ENCODE measurements at places on chromosomes 7 and 10. TPM values are rescaled to one million over a fixed set of nuclear protein-coding genes. Genes with fewer than 3 reads are reported as not detected.
A peak's percentile ranks its signal among the peaks of the same experiment; 100 is the strongest.

GRCh38 chr10:127069436-127069835, 127.0 kb downstream of the INSYN2A start:
- H3K27me3 ChIP-seq, result no peaks in the 10 kb centered on the region
- no peak overlapping the region for H3K4me3 ChIP-seq
- H3K4me1 ChIP-seq, result no peaks in the 10 kb centered on the region
- no peaks in the 10 kb centered on the region for H3K36me3 ChIP-seq

GRCh38 chr7:25863729-25864110, 288.3 kb upstream of the NFE2L3 start:
- H3K36me3 ChIP-seq, result peaks cover 3% of the 10 kb centered on the region
- H3K27me3 ChIP-seq, result peaks cover 50% of the 10 kb centered on the region
- H3K27ac ChIP-seq, result no peak overlapping the region
- DNase-seq, result no peak
- H3K4me1 ChIP-seq, result peaks cover 48% of the 10 kb centered on the region
- H3K4me3 ChIP-seq, result peak overlapping the region; percentile 8

- H3K27ac ChIP-seq, result no peak overlapping the region
- DNase-seq, result no peak
- no peaks in the 10 kb centered on the region for H3K36me3 ChIP-seq
- no peaks in the 10 kb centered on the region for H3K27me3 ChIP-seq
- H3K4me1 ChIP-seq, result no peaks in the 10 kb centered on the region
Measured at GRCh38 chr10:90732581-90732980, 125.3 kb downstream of the HTR7 start.

NPTX2 gene
- total RNA-seq, result not detected

DNA sequence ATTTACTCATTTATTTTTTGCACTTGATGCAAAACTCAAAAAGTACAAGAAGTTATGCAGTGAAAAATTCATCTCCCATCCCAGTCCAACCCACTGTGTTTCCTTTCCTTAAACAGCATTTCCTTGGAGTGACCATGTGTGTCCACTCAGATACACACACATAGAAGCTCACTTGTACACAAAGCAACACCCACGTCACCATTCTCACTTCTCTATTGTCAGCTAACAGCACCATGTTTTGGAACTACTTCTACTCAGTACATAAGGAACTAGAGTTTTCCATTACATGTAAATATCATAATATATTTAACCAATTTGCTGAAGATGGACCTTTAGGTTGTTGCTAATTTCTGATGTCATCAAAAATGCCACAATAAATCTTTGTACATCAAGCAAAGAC, 167.6 kb downstream of the GRID1 start:
- H3K4me1 ChIP-seq, result no peaks in the 10 kb centered on the region
- H3K27me3 ChIP-seq, result no peaks in the 10 kb centered on the region
- H3K4me3 ChIP-seq, result no peak overlapping the region
- H3K27ac ChIP-seq, result no peak overlapping the region

DNA sequence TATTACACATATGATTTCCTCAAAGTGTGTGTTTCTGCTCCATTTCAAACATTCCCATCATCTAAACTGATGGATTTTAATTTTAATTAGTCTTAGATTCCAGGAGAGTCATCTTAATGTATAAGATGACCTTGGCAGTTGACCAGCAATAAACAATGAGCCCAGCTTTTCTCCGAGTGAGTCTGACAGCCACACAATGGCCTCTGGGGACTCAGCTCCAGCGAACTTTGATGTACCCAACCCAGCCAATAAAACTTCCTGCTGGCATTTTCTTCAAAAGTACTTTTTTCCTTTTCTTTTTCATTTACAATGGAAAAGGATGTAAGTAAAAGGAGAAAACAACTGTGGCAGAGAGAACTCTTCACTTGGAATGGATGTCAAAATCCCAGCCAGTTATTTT, 139.1 kb upstream of the CTBP2 start:
- H3K36me3 ChIP-seq, result no peaks in the 10 kb centered on the region
- H3K27ac ChIP-seq, result no peak overlapping the region
- DNase-seq, result no peak

GRCh38 chr7:7808156-7808555, 89.7 kb upstream of the RPA3 start:
- DNase-seq, result no peak
- H3K4me3 ChIP-seq, result no peak overlapping the region
- no peaks in the 10 kb centered on the region for H3K4me1 ChIP-seq
- no peak overlapping the region for H3K27ac ChIP-seq

DNA sequence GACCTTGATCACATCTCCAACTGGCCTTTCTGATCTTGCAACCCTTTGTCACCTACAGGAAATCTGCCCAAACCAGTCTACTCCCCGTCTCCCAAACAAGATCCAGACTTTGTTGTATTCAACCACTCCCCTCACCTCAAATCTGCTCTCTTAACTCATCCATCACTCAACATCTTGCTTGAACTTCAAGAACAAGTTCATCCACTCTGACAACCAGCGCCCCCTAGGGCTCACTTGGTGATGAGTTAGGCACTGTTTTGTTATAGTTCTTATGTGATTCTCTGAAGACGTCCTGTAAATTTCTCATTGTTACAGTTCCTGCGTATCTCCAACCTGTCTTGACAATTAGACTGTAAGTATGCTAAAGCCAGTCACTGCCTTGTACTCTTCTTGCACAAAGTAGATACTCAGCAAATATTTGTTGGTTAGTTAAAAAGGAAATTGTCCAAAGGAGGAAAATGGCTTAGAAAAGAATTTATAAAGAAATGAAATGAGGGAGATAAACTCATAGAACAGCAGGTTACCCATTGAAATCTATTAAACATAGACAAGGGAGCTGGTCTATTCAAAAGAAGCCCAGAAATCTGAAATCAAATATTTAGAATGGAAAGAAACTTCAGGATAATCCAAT, 5.3 kb downstream of the FRMD4A start:
- H3K27me3 ChIP-seq, result peaks cover 45% of the 10 kb centered on the region
- peak; percentile 67 for DNase-seq
- H3K4me1 ChIP-seq, result no peaks in the 10 kb centered on the region
- H3K4me3 ChIP-seq, result no peak overlapping the region

- no peak overlapping the region for H3K27ac ChIP-seq
- no peaks in the 10 kb centered on the region for H3K4me1 ChIP-seq
- DNase-seq, result no peak
- no peaks in the 10 kb centered on the region for H3K36me3 ChIP-seq
- H3K4me3 ChIP-seq, result no peak overlapping the region
Measured at GRCh38 chr10:120634659-120635058, 177.6 kb downstream of the PLPP4 start.

TRIM50 gene
- total RNA-seq, result not detected

DNA sequence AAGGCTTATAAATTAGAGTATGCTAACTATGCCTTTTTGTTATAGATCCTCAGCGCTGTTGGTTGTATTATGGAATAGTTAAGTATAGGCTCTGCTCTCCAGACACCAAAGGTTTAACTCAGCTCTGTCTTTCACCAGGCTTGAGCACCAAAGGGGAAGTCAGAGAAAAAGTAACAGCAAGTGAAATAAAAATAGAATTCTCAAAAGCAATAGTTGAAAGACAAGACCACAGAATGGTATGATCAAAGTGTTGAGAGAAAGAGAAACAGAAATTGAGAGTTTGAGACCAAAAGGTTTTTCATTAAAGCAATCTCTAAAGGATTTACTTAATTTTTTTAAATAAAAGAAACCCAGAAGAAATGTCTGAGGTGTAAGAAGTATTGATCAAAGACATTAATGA, 529.8 kb upstream of the C7orf33 start:
- no peak overlapping the region for H3K4me3 ChIP-seq
- no peak for DNase-seq
- H3K27ac ChIP-seq, result no peak overlapping the region
- H3K27me3 ChIP-seq, result no peaks in the 10 kb centered on the region
- H3K36me3 ChIP-seq, result no peaks in the 10 kb centered on the region
- H3K4me1 ChIP-seq, result no peaks in the 10 kb centered on the region

- no peak for DNase-seq
- no peak overlapping the region for H3K27ac ChIP-seq
- no peak overlapping the region for H3K4me3 ChIP-seq
- H3K4me1 ChIP-seq, result no peaks in the 10 kb centered on the region
Measured at GRCh38 chr7:11026452-11027359, 53.0 kb downstream of the PHF14 start.

DNA sequence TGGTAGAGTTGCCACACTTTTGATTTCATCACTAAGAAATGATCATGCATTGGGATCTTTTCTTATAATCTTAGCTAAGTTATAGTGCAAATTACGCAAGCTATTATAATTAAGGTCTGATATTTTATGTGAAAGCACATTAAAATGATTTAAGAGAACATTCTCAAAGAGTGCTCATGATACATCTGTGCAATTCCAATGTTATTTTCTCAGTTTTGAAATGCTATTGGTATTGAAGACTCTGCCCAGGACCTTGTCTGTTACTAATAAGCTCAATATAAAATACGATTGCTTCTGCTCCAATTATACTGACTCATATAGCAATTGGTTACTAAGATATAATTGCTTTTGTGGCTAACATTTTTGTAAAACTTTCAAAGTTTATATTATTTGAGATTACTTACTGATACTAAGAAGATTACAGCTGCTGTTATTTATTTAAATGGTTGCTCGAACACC, 180.9 kb downstream of the ADAM12 start:
- H3K27me3 ChIP-seq, result no peaks in the 10 kb centered on the region
- H3K4me1 ChIP-seq, result no peaks in the 10 kb centered on the region
- no peak for DNase-seq
- no peaks in the 10 kb centered on the region for H3K36me3 ChIP-seq
- H3K27ac ChIP-seq, result no peak overlapping the region

FHIP2A gene
- total RNA-seq, result 20.4 TPM

CNPY1 gene
- not detected for total RNA-seq

SYT15 gene
- total RNA-seq, result not detected

DNA sequence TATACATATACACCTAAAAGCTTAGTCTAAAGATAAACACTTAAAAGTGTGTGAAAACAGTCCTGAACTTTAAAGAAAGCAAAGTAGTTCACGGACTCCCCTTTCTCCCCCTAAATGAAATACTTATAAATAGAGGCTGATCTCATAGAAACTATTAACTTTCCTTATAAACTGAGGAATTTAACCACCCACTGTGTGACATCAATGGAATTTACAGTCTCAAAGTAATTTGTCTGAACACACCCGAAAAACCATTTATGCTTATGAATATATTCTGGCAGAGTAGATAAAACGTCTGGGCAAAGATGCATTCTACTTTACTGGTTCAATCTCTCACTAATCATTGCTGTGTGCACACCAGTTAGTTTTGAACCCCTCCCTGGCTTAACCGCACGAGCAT, 181.8 kb upstream of the DGKB start:
- no peak overlapping the region for H3K27ac ChIP-seq
- H3K4me1 ChIP-seq, result no peaks in the 10 kb centered on the region
- H3K4me3 ChIP-seq, result no peak overlapping the region
- no peaks in the 10 kb centered on the region for H3K36me3 ChIP-seq

DNA sequence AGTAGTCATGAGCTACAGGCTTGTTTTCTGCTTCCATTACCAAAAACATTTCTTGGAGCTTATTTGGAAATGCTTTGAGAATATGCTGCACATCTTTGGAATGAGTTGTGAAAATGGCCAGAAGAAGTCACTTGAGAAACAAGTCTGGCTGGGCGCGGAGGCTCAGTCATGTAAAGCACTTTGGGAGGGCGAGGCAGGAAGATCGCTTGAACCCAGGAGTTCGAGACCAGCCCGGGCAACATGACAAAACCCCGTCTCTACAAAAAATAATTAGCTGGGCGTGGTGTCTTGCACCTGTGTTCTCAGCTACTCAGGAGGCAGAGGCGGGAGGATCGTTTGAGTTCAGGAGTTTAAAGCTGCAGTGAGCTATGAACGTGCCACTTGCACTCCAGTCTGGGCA, 882 bp upstream of the CHCHD1 start:
- H3K4me1 ChIP-seq, result peaks cover 71% of the 10 kb centered on the region
- no peaks in the 10 kb centered on the region for H3K27me3 ChIP-seq
- no peak for DNase-seq
- H3K4me3 ChIP-seq, result peak overlapping the region; percentile 99
- H3K27ac ChIP-seq, result peak overlapping the region; percentile 99
- H3K36me3 ChIP-seq, result peaks cover 11% of the 10 kb centered on the region

DNA sequence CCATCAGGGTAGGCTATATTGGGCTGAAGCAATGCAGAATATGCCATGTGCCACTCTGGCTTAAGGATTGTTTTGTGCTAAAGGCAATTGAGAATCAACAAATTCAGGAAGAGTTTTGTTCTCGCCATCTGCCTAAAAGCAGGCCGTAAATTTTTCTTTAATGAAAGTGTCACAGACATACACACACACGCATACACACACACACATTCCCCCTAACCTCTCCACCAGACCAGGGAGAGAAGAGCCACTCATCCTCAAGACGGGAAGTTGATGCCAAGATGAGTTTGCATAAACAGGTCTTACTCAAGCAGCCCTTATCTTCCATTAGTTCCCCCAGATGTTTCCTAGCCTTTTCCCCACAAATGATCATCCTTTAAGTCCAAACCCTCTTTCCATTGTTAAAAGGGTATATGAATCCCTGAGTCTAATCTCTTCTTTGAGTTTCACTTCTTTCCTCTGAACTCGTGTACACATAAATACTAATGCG, 59.6 kb upstream of the TRIM24 start:
- no peak overlapping the region for H3K27ac ChIP-seq
- H3K4me1 ChIP-seq, result no peaks in the 10 kb centered on the region
- DNase-seq, result no peak
- no peaks in the 10 kb centered on the region for H3K27me3 ChIP-seq
- no peak overlapping the region for H3K4me3 ChIP-seq

- H3K27me3 ChIP-seq, result peaks cover 7% of the 10 kb centered on the region
- H3K4me1 ChIP-seq, result no peaks in the 10 kb centered on the region
- H3K36me3 ChIP-seq, result no peaks in the 10 kb centered on the region
- no peak overlapping the region for H3K27ac ChIP-seq
Measured at GRCh38 chr7:69683002-69683401, 84.7 kb downstream of the AUTS2 start.

- DNase-seq, result no peak
- peaks cover 26% of the 10 kb centered on the region for H3K36me3 ChIP-seq
- H3K4me3 ChIP-seq, result no peak overlapping the region
Measured at GRCh38 chr7:44408596-44408995, 81.9 kb downstream of the NUDCD3 start.

DNA sequence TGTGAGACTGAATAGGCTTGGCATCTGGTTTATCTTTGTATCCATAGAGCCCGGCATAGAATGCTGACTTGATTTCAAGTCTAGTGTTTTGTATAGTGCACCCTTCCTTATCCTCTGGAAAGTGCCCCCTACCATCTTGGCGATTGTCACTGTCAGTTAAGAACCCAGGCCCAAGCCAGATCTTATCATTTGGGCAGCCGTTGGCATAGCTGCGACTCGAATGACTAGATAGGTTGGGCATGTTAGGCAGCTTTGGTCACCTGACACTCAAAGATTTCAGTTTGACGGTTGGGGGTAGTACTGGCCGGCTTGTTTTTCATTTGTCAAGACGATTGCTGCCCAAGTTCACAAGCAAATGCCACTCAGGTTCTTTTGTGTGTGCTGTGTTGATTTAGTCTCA, 6.6 kb downstream of the NIPSNAP2 start:
- H3K27ac ChIP-seq, result peak overlapping the region; percentile 64
- peaks cover 3% of the 10 kb centered on the region for H3K36me3 ChIP-seq
- no peak for DNase-seq

SLC26A4 gene
- 18.3 TPM for total RNA-seq
